ENCODE measurements at places on chromosomes 1 and 21. TPM values are rescaled to one million over a fixed set of nuclear protein-coding genes. Genes with fewer than 3 reads are reported as not detected.

RGS4 gene
- 635 TPM for total RNA-seq

RNU5D-1 gene
- total RNA-seq = not detected

DYNLT4 gene
- not detected for total RNA-seq

GRCh38 chr1:71046891-71047634 lies 553 bp downstream of the PTGER3 start:
- DNase-seq = no peak

DNA sequence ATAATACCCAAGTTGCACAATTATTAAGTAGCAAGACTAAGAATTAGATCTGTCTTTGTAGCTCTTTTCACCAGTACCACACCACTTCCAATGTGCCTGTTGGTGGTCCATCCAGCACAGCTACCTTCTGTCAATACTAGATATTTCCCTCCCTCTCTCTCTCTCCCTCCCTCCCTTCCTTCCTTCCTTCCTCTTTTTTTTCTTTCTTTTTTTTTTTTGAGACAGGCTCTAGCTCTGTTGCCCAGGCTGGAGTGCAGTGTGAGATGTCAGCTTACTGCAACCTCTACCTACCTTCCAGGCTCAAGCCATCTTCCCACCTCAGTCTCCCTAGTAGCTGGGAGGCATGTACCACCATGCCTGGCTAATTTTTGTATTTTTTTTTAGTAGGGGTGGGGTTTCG lies 21.1 kb downstream of the KPNA6 start:
- no peak for DNase-seq

GRCh38 chr1:65378247-65378946 lies 42.1 kb upstream of the LEPR start:
- no peak for DNase-seq

GRCh38 chr1:228270032-228270431 lies 62.2 kb downstream of the OBSCN start:
- peak; percentile 81 for DNase-seq

- DNase-seq = no peak
Observed at GRCh38 chr1:3477241-3477995, 23.0 kb downstream of the ARHGEF16 start.

DNA sequence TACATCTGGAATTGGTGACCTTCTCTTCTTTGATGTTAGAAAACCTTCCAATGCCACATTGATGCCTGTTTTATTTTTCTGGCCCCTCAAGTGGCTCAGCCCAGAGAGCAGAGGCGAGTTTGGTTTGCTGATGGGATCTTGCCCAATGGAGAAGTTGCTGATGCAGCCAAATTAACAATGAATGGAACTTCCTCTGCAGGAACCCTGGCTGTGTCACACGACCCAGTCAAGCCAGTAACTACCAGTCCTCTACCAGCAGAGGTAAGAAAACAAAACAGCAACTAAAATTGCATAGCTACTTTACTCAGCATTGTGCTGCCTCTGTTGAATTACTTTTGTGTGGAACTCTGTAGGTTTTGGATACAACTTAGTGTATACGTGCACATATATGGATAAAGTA lies 97.6 kb downstream of the CC2D1B start:
- peak; percentile 22 for DNase-seq

DNA sequence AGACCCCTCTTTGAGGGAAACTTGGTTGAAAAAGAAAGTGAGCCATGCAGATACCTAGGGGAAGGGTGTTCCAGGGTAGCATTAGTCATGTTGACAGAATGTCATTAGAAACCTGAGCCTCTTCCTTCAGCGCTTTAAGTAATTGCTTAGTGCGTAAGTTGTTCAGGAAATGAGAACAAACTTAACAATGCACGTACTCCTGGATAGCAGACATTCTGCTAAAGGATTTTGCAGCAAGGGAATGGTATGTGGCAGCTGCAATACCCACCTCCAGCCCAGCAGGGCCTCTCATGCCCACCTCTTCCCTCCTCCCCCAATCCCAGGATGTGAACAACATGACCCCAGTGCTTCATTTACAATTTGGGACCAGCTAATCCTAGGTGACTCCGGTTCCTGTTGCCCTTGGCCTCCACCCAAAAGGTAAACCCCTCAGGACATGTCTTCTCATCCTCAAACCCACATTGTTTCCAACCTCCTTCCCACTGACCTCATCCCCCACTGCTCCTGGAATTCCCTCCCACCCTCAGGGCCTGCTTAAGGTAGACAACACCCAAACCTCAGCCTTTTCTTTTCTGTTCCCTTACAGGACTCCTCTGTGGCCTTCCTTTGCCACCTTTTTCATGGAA lies 98.0 kb upstream of the BCAR3 start:
- DNase-seq = peak; percentile 92

- DNase-seq = peak; percentile 9
Observed at GRCh38 chr1:90730243-90731022, 13.3 kb upstream of the BARHL2 start.

DNA sequence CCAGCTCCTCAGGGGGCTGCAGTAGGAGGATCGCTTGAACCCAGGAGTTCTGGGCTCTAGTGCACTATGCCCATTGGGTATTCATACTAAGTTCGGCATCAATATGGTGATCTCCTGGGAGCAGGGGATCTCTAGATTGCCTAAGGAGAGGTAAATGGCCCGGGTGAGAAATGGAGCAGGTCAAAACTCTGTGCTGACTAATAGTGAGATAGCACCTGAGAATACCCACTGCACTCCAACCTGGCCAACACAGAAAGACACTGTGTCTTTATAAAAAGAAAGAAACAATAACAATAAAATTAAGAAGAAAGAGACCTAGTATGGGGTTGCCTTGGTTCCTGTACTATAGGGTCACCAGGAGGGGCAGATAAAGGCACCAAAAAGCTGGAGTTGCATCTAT lies 13.7 kb upstream of the DUSP12 start:
- no peak for DNase-seq

DNA sequence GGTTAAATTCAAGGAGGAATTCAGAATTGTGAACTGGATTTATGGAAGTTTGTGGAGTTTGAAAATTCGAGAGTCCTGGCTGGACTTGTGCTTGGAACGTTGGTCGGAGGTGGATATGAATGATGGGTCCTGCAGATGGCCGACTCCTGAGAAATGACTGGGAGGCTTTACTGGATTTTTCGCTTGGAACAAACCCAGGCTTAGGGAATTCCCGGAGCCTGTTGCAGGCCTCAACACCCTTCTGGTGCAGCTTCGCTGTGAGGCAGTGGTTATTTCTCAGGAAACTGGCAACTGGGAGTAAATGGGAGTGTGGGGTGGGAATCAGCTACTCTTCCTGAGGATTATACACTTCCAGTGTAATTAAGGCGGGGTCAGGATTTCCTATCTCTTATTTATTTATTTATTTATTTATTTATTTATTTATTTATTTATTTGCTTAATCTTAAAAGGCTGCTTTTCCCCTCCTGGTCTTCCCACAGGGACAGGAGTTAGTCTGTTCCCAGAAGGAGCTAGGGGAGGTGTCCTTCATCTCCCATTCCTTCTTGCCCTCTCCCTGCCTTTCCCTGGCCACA lies 21.1 kb downstream of the MAPKAPK2 start:
- no peak for DNase-seq

- DNase-seq = no peak
Observed at GRCh38 chr1:243452092-243452491, 196.3 kb downstream of the SDCCAG8 start.

DNA sequence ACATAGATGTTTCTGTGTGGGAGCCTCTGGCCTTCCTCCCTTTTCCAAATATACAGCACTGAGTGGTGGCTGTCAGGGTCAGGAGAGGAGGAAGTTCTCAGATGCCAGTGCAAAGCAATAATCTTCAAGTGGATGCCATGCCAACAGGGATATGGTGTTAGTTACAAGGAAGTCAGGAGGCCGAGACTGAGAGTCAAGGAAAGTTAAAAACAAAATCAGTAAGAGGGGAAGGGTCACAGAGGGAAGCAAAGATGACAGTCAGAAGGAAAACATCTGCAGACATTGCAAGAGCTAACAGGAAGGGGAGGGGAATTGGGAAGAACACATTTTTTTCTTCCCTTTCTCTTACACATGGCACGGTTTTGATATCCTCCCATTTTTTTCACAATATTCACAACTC lies 691.4 kb downstream of the ADGRL2 start:
- DNase-seq = no peak

- DNase-seq = no peak
Observed at GRCh38 chr1:162755306-162755705, 35.2 kb upstream of the HSD17B7 start.

Measured in IMR-90 (cell line).